ENCODE measurements at places on chromosomes 12 and 14.
A peak's percentile ranks its signal among the peaks of the same experiment; 100 is the strongest.

GRCh38 chr12:22110176-22110575 lies 64.2 kb downstream of the CMAS start:
- no peak for DNase-seq

GRCh38 chr12:126480451-126480850 lies 1415.2 kb downstream of the AACS start:
- DNase-seq = no peak

GRCh38 chr12:86293682-86294240 lies 37.6 kb upstream of the MGAT4C start:
- peak; percentile 9 for DNase-seq

- no peak for DNase-seq
These were observed 14.9 kb downstream of the GPRC5D start for GRCh38 chr12:12936983-12937491.

DNA sequence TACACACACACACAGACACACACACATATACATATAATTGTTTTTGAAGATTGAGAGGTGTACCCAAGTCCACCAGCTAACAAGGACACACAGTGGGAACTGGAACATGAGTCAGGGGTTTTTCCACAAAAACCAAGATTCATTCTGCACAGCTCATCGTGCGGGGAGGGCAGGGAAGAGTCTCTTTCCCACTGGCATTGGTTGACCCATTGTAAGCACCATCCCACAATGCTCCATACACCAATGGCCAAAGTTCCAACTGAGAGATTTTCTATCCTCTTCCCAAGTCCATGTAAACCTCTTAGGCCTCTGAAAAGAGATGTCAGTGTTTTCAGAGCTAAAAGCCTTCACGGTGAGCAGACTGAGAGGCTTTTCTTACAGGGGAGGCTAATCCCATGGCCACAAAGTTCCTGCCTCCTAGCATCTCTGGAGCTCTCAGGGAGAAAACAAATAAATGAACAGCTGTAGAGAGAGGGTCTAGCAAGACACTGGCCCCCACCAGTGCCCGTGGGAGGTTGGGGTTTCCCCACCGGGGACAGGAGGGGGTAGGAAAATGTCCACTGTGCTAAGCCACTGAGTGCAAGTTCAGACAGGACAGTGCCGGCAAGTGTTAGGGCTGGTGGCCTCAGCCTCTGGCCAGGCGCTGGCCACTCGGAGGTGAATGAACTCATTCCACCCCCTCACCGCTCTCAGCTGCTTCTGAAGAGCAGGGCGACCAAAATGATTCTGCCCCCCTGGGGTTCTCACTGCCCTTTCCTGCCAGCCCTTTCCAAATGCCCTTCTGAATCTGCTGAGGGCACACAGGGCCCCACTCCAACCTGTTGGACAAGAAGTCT lies 21.5 kb upstream of the TC2N start:
- DNase-seq = no peak

DNA sequence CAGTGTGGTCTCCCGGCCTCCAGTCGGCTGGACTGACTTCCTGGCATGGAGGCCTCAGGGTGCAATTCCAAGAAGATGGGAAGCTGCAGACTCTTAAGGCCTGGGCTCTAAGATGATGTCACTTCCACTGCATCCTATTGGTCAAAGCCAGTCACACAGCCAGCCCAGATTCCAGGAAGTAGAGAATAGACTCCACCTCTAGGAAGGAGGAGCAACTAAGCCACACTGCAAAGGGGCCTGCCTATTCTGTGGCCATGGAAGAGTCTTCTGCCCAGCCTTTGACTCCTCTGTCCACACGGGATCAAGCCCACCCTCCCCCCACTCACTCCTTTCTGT lies 103.9 kb upstream of the RFLNA start:
- no peak for DNase-seq

- no peak for DNase-seq
These were observed 42.5 kb upstream of the AKAP6 start for GRCh38 chr14:32286602-32287001.

DNA sequence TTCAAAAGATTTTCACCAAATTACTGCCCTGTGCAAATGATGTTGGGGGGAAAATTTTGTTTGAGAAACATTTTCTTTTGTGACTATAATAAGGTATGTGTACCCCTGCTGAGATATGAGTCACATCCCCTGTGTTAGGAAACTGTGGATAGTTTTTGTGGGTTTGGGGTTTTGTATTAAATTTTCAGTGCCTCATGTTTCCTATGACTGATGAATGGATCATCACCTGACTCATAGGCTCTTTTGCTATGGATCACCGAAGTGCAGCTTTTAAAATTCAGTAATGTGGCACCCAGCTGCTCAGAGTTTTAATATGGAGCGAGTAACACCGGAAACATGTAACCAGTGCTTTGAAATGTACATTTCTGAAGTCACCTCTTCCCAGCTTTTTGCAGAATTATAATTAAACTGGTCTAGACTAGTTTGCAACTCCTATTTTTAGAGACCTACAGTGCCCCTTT lies 167.4 kb upstream of the HMGA2 start:
- no peak for DNase-seq
